ENCODE measurements at places on chromosomes 2 and 18.

DNA sequence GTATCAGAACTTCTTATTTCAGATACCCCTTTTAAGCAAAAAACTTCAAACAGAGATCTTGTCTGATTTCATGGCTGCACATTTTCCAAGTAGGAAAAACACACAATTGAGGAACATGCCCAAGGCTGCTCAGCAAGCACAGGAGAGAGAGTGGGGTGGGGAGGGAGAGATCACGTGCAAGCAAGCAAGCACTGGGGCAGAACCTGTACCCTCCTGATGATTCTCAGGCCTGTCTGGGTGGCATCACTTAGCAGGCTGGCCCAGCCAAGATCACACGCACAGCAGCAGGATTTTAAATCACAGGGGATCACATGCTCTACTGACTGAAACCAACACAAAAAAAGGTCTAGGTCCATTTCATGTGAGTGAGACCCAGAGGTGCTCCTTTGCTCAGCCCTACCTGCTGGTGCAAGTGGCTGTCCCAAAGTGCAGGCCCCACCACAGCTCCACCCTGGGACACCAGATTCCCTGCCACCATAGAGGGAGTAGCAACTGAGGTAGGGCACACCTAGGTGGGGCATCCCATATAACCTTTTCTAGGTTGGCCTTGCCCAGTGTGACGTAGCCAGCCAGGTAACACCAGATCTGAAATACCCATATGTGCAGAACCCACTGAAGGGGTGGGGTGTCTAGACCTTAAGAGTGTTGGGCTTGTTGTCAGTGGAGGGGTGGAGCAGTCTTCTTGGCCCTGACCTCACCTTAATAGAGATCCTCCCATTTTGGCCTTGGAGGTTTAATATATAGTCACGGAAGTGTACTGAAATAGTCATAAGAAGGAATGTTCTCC lies 1.8 kb upstream of the LYPD6B start:
- no peak for DNase-seq

- DNase-seq, result no peak
Observed at GRCh38 chr18:53402670-53403069, 821.8 kb downstream of the MBD2 start.

- no peak for DNase-seq
Observed at GRCh38 chr2:95054016-95054415, 28.5 kb downstream of the MAL start.

- DNase-seq, result no peak
Observed at GRCh38 chr2:237564526-237565131, 1.7 kb upstream of the PRLH start.

GRCh38 chr2:227921648-227922047 lies 50.2 kb downstream of the DAW1 start:
- DNase-seq, result no peak

- DNase-seq, result no peak
Observed at GRCh38 chr2:2024751-2025481, 280.6 kb upstream of the PXDN start.

DNA sequence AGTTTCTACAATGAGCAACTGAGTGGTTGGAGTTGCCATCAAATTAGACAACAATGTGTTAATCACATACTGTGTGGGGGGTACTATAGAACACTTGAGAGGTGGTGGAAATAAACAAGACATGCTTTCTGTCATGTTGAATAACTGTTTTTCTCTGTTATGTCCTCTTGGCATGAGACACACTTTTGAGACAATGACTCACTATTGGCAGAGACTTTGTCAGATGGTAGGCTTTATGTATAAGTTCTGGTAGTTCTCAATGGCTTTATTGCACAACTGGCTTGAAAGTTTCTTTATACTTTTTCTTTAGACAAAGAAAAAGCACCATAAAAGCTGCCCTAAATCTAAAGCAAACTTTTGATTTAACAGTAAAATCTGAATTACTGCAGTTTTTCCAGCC lies 578.7 kb downstream of the ADCYAP1 start:
- no peak for DNase-seq

Data from GM12865 (cell line).